ENCODE measurements at places on chromosomes 11 and 22. TPM values are rescaled to one million over a fixed set of nuclear protein-coding genes. Genes with fewer than 3 reads are reported as not detected.

ROBO3 gene
- total RNA-seq = 9.9 TPM

- no peak for DNase-seq
Observed at GRCh38 chr11:20451568-20451967, 64.1 kb downstream of the PRMT3 start.

GRCh38 chr11:77372726-77373125 is 71.2 kb upstream of the GDPD4 start:
- DNase-seq = no peak

MRGPRG gene
- not detected for total RNA-seq

GRCh38 chr22:45636683-45637082 is 35.0 kb upstream of the ATXN10 start:
- DNase-seq = no peak

C22orf42 gene
- total RNA-seq = not detected

DMC1 gene
- 1.6 TPM for total RNA-seq

DNA sequence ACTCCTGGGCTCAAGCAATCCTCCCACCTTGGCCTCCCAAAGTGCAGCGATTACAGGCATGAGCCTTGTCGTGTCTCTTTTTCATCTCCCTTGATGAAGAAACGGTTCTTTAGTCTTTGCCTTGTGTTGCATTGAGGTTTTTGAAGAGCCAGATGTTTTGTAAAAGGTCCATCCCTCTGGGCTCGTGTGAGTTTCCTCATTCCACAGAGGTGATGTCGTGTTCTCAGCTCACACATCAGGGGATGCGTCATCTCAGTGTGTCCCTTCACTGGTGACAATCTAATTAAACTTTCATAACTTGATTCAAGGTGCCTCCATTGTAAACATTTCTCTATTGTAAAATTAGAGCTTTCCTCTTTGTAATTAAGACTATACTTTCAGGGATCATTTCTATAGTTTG is 29.7 kb upstream of the TEF start:
- no peak for DNase-seq

CABP7 gene
- not detected for total RNA-seq

DNA sequence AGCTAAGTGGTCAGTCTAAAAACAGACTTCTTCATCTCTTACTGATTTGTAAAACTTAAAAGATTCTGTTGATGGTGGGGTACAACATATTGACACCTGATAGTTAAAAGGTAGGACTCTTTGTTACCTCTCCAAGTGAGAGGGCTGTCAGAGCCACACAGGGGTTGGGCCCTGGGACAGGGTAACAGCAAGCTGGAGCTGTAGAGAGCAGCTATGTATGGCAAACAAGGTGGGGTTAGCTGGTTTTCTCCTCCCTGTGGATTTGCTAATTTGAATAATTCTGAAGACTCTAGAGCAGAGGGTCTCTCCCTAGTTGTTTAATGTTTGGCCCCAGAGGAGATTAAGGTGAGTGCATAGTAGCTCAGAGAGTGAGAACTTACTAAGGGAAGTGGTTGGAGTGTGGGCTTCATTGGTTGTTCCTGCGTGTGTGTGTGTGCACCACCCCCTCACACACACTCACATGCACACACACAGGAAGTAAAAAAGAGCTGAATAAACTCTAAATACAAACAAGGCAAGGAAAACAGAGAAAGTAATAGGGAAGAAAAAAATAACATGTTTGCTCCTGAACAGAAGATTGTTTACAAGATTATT is 9.2 kb upstream of the GAS2 start:
- DNase-seq = no peak

DNA sequence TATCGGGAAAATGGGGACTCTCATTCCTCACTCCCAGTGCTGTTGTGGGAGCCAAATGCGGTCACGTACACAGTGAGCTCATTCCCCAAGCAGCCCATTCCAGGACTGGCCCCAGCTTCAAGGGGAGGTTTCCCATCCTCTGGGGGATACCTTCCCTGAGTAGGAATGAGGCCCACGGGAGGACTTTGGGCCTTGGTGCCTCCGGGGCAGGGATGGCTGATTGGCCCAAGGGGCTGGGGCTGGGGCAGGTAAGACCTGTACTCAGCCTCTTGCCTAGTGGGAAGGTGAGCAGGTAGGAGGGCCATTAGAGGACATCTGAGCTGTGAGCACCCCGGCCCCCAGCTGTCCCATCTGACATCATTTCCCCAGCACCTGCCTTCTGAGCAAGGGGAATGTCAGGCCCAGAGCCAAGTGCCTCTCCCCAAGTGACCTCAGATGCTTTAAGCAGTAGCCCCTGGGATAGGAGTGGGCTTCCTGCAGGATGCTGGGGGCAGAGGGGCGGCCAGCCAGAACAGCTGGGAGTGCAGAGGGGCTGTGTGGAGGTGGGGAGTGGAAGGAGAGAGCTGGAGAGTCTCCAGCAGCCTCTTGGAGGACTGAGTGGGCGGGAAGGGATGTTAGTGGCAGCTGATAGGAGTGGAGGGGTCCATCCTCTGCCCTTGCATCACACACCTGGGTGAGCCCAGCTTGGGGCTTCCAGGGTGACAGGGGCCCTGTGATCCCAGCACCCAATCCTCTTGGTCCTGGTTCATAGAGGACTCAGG is 58.4 kb downstream of the CD82 start:
- no peak for DNase-seq

NCF4 gene
- 6.9 TPM for total RNA-seq

DNA sequence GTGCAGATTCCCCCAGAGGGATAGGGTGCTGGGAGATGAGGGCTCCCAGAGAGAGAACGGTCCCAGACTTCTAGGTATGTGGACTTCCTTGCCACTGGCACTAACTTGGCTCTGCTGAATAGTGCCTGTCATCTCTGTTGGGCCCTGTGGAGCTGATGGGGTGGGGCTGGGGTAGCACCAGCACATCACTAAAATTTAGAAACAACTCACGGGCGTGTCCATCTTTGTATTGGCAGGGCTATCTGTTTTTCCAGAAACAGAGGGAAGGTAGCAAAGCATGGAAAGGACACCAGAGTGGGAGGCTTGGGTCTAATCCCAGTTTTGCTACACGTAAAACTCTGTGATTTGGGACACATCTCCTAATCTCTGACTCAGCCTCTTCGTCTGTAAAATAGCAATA is 25.8 kb downstream of the SWAP70 start:
- no peak for DNase-seq

DNA sequence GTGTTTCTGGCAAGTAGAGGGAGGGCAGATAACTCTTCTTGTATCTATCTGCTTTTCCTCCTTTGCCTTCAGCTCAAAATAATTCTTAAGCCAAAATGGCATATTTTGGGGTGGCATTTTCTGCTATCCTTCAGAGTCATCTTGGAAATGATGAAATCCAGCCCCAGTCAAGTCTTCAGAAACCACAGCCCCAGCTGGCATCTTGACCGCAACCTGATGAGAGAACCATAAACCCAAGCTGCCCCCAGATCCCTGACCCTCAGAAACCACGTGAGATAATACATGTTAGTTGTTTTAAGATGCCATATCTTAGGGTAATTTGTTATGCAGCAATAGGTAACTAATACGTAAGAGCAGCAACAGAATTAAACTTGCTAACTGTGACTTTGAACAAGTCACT is 15.1 kb upstream of the PAMR1 start:
- DNase-seq = no peak

GRCh38 chr11:28964811-28965210 is 856.6 kb downstream of the METTL15 start:
- DNase-seq = no peak

DNA sequence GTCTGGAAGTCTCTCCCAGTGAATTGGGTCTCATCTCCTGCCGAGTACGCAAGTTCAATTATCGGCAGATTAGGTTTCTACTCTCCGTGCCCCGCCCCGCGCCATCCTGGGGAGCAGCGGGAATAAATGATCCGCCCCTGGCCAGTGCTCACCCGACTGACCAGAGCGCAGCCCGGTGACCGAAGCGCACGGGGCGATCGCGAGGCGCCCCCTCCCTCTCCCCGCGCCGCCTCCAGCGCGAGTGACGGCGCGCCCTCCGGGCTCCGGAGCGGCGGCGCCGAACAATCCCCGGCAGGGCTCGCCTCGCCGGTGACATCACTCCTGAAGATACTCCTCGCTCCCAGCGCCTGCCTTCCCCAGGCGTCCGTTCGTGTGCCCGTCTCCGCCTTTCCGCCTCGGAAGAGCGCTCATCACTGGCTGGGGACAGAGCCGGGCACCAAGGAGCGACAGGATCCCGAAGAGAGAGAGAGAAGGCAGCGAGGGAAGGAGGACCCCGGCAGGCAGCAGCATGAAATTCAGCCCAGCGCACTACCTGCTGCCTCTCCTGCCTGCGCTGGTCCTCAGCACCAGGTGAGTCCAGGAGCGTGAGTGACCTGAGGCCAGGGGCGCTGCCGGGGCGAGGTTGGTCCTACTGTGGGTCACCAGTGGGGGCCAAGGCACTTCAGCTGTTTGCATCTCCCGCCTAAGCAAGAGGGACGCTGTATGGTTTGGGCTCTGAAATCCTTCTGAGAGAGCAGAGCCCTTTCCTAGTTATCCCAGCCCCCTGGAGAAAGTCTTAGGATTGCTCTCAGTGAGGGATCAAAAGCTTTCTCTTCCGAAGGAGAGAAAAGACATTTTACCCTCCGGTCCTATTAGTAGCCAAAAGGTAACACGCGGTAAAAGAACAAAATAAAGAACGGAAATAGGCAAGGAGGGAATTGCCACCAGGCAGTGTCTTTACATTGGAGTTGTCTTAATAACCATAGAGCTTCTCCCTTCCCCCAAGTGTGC is at the start of gene LUZP2:
LUZP2 (plus strand) TSS at position 318 of the 990 bp plus-strand sequence.
- peak; percentile 48 for DNase-seq

GRCh38 chr22:20013382-20013871 is 3.2 kb downstream of the ARVCF start:
- peak; percentile 89 for DNase-seq

SCGB1D2 gene
- total RNA-seq = not detected

GRCh38 chr11:86547727-86548126 is 124.7 kb downstream of the ME3 start:
- DNase-seq = no peak

DNA sequence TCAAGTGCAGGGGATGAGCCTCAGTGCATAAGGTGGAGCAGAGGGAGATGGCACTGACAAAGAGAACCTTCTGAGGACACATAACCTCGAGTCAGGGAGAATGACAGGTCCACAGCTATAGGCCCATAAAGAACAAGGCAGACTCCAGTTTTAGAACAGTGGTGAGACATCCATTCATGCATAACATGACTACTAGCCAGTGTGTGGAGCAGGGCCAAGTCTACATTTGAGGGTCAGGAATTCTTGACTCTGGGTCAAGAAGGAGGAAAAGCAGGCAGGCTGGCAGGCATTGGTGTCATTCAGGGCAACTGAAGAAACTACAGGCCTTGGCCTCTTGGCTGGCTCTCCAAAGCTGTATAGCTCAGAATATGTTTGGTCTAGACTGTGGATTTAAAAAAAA is 54.9 kb downstream of the MTNR1B start:
- DNase-seq = no peak

GRCh38 chr11:61868571-61869428 is 22.5 kb downstream of the FADS3 start:
- peak; percentile 59 for DNase-seq

DNA sequence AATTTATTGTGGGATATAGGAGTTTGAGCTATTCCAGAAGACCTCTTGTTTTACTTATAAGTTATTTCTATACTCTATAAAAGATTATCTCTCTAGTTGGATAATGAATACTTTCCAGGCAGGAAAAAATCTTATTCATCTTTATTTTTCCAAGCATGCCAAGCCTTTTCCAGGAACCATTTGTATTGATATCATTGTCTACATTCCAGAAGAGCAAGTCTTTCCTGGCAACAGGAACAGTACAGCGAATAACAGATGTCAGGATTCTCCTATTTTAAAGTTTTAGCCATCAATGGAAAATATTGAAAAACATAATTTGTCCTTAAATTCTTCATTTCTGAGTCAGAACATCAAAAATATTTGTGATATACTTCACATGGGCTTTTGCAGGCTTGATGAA is 5.2 kb upstream of the NXPE1 start:
- DNase-seq = no peak

GRCh38 chr22:21876486-21877176 is 9.2 kb upstream of the MAPK1 start:
- DNase-seq = no peak

MUC6 gene
- not detected for total RNA-seq

- peak; percentile 73 for DNase-seq
Observed at GRCh38 chr11:43576803-43577521, 103.6 kb upstream of the HSD17B12 start.

GRCh38 chr11:113151521-113151920 is 162.9 kb upstream of the TTC12 start:
- DNase-seq = no peak

DNA sequence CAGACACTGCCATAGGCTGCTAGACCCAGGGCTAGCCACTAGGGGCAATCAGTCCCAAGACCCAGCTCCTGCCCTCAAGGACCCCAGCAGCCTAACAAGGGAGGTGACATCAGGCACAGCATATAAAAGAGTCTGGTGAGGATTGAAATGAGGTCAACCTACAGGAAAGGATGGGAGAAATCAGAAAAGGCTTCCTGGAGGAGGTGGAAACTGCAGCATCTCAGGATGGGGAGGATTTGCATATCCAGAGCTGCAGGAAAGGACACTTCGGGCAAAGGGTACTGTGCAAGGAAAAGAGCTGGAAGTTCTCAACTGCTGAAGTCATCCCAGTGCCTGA is 2.9 kb upstream of the ARFGAP2 start:
- no peak for DNase-seq

CABP4 gene
- total RNA-seq = 1.1 TPM

MUC2 gene
- total RNA-seq = not detected

DNA sequence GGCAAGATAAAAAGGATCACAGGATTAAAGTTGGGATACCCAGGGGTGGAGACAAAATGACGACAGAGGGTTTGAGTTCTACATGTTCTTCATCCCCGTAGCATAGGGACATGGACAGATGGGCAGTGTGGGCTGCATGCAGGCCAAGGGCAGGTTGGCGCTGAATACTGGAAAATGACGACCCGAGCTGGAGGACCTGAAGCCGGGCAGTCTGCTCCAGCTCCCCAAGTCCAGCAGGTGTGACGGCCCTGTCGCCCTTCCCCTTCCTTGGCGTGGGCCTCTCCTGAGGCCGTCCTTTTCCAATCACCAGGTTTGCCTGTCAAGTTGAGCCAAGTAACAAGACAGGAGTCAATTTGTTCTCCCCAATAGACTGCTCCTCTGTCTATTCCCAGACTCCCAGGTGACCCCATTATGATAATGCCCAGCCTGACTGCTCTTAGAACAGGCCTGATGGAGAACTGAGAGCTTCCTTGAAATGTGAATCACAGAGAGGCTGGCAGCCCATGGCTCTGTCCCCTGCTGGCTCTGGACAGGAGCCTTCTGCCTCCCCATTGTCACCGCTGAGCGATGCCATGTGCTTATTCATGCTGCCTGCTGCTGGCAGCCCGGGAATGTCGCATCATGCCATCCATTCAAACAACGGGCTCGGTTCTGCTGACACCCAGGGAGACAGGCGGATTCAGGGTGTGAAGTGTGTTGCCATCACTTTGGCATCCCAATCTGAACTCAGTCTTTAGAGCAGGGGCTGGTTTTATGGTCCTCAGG is 392.1 kb downstream of the NTM start:
- DNase-seq = no peak
